ENCODE measurements at places on chromosomes 1 and 21.

DNA sequence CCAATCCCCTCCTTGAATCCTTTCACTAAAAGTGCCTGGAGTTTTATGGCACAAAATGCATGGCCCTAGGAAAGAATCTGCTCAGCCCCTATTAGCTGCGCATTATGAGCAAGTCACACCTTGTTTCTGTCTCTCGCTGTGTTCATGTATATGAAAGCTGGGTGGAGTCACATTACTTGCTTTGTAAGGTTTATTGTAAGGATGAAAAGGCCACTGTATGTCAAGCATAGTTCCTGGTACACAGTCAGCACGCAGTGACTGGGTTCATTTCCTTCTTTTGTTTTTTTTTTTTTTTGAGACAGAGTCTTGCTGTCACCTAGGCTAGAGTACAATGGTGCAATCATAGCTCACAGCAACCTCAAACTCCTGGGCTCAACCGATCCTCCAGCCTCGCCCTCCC is 6.7 kb upstream of the SLC9A1 start:
- DNase-seq, result no peak

DNA sequence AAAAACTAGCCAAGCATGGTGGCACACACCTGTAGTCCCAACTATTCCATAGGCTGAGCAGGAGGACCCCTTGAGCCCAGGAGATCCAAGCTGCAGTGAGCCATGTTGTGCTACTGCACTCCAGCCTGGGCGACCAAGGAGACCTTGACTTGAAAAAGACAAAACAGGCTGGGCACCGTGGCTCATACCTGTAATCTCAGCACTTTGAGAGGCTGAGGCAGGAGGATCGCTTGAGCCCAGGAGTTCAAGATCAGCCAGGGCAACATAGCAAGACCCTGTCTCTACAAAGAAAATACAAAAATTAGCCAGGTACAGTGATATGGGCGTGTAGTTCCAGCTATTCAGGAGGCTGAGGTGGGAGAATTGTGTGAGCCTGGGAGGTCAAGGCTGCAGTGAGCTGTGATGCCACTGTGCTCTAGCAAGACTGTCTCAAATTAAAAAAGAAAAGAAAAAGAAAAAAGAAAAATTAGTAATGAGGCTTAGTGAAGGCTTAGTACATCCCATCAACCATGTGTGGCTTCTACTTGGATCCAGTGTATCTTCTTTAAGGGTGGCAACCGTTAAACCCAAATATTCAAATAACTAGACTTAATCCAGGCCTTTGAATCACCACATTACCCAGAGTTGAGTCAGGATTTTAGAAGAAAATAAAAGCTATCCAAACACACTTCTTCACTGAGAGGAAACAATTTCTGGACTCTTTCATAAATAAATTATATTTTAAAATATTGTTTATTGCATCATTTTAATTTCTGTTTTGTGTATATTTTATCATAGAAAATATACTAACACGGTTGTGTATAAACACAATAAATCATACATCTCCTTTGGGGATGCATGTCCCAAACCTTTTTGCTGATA is 74.3 kb upstream of the RAB4A start:
- DNase-seq, result no peak

DNA sequence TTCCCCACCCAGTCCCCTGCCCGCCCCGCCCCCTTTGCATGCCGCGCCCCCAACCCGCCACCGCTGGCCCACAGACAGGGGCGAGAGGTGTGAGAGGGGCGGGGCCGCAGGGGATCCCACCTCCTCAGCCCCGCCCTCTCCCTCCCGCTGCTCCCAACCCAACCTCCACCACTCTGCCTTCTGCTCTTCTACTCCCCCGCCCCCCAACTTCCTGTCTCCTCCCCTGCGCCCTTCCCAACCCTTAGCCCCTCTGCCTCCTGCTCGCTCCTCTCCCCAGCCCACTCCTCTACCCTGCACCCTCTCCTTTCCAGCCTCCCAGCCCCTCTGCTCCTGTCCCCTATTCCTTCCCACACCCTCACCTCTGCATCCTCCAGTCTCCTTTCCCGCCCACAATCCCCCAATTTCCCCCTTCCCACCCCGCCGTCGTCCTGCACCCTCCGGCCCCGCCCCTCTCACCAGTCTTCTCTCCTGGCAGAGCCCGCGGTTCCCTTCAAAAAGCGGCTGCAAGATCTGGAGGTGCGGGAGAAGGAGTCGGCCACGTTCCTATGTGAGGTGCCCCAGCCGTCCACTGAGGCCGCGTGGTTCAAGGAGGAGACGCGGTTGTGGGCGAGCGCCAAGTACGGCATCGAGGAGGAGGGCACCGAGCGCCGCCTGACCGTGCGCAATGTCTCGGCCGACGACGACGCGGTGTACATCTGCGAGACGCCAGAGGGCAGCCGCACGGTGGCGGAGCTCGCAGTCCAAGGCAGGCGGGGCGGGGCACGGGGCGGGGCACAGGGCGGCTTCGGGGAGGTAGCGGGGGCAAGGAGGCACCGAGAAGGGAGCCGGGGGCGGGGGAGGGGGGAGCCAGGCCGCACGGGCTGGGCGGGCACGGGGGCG is 5.4 kb downstream of the OBSCN start:
- DNase-seq, result peak; percentile 97

DNA sequence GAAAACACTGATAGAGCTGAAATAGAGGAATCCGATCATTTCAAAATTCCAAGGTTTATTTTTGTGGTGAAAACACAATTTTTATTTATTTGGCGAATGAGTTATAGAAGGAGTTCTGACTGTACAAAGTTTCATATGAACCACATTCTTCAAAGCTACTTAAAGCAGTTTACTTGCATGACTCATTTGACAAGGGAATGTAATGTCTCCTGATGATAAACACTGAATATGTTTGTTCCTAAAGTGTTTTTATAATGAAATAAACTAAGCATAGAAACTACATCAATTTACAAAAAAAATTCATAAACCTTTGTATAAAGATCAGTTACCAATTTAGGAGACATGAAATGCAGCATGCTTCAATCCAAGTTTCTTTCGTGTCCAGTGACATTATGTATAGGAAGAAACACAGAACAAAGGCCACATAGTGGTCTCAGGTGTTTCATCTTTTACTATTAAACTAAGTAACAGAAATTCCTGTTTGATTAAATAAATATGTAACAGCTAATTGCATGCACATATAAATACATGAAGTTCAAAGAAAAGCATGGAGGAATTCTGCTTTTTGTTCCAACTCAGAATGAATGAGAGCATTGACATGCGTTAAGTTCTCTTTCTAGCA is 2.5 kb downstream of the PRKACB start:
- no peak for DNase-seq

- no peak for DNase-seq
Observed at GRCh38 chr21:24938573-24938972, 668.7 kb downstream of the MRPL39 start.

GRCh38 chr21:28444557-28444956 is 548.1 kb downstream of the LTN1 start:
- DNase-seq, result no peak

GRCh38 chr21:25898671-25899070 is 163.9 kb downstream of the GABPA start:
- DNase-seq, result no peak

DNA sequence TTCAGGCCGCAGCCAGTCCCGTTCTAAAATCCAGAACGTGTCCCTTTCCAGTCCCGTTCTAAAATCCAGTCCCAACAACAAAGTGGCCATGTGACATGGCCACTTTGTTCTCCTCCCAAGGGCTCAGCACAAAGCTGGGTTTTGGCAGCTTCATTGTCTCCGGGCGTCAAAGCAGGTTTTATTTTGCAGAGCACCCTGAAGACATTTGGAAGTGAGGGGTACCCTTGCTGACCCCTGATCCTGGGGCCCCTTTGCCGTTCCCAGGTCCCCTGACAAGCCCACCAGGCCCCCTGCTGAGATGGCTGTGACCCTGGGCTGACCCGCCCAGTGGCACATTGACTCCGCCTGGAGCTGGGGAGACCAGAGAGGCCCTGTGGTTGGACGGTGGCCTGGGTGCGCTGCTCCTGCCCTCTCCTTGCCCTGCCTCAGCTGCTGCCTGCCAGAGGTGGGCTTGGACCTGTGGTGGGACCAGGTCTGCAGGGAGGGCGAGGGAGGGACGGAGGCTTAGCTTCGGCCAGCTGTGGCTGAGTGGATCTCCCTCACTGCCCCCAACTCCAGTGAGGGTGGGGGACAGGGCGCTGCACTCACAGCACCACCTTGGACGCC is 4.3 kb downstream of the PFKL start:
- no peak for DNase-seq

DNA sequence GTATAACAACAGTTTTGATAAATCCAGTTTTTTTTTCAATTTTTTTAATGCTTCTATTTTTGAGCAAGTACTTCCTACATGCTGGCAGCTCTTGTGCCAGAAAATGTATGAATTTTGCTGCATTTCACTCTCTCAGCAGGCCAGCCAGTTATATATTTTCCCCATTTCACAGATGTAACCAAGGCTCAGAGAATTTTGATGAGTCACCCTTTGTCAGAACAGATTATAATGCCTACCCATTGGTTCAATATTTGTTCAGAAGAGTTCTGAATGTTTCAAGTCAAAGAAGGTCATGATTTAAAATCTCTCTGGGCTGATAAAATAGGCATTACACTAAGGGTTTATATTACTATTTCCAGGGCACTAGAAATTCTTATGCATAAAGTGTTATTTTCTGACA is 452.2 kb downstream of the RWDD3 start:
- no peak for DNase-seq

GRCh38 chr1:112337028-112337531 is 58.9 kb upstream of the CTTNBP2NL start:
- peak; percentile 56 for DNase-seq

DNA sequence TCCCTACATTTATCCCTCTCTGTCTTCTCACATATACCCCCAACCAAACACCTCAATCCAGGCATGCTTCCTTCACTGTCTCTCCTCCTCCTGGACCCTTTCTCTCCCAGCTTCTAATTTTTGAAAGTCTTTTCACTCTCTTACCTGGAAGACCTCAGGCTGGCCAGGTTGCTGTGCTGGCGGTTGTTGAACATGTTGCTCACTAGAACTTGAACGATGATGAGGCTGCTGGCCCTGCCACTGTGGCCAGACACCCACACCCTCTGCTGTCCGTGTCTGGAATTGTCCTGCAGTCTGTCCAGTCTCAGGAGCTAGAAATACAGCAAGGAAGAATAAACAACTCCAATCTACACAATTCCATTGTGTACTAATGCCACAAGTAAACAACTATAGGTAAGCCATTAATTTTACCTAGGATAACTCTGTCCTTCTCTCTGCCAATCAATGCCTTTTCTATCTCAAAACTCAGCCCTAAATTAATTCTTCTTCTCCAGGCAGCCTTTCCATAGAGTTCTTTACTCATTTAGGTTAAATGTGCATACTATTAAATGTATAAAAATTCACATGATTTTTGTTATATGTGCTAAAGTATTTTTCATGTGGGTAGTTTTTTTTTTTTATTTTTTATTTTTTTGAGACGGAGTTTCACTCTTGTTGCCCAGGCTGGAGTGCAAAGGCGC is 5.1 kb upstream of the CTSK start:
- DNase-seq, result peak; percentile 70

GRCh38 chr1:24348196-24348595 is 29.0 kb downstream of the GRHL3 start:
- DNase-seq, result no peak

- DNase-seq, result no peak
Observed at GRCh38 chr1:156233426-156234127, 8.4 kb upstream of the BGLAP start.

DNA sequence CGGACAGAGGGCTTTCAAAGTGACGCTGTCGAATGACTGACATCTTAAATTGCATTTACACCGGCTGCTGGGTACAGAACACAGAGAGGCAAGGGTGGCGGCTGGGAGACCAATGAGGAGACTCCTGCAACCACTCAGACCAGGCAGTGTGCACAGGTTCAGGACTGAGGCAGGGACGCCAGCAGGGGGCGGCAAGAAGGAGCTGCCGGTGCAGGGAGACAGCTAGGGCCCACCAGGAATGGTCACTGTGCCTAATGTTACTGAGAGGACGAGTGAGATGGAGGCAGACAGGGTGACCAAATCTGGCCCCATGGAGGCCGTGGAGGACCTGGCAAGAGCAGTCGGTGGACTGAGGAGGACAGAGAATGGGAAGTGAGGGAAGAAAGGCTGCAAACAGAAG is 23.5 kb downstream of the GLIS1 start:
- DNase-seq, result peak; percentile 69

DNA sequence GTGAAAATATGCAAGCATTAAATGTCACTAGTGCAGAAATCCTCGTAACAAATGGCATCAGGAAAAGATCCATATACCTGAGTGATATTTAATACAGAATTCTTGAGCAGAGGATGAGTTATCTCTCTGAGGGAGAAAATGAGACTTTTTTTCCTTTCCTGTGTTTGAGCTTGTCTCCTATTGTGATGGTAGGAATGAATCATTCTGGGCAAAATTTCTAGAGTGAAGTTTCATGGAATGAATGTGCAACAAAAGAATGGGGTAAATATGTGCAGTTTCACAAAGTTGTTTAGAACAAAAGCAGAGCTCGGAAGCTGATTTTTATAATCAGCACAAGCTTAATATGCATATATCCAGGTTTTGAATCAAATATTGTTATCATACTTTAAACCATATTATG is 4.6 kb downstream of the CTPS1 start:
- no peak for DNase-seq

- DNase-seq, result no peak
Observed at GRCh38 chr1:203265541-203265940, 36.1 kb upstream of the CHIT1 start.

GRCh38 chr1:166122873-166123466 is 43.8 kb downstream of the FAM78B start:
- no peak for DNase-seq

DNA sequence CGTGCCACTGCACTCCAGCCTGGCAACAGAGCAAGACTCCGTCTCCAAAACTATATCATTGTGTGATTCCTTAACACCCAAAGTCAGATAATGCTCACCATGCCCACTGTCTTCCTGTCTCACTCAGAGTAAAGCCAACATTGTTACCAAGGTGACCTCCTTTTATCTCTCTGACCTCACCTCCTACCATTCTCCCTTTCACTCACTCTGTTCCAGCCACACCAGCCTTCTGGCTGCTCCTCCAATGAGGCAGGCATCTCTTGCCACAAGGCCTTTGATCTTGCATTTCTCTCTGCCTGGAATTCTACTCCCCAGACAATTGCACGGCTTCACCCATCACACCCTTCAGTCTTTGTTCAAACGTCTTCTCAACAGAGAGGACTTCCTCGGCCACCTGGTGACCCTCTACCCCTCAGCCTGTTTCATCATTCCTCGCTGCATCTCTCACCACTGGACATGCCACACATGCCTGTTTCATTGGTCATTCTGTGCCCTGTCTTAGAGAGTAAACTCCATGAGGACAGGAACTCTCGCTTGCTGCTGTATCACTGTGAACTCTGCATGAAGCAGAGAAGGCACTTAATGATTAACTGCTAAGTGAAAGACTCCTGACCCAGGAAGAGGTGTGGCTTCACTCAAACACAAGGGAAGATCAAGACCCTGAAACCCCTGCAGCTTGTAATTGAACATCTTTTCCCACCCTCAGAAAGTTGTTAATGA is 67.1 kb upstream of the CAPZB start:
- no peak for DNase-seq

GRCh38 chr1:38129473-38129872 is 82.9 kb upstream of the POU3F1 start:
- DNase-seq, result no peak

- DNase-seq, result no peak
Observed at GRCh38 chr1:48115835-48116234, 106.7 kb upstream of the SLC5A9 start.
